ENCODE measurements at places on chromosomes 2 and 18. TPM values are rescaled to one million over a fixed set of nuclear protein-coding genes. Genes with fewer than 3 reads are reported as not detected.

DNA sequence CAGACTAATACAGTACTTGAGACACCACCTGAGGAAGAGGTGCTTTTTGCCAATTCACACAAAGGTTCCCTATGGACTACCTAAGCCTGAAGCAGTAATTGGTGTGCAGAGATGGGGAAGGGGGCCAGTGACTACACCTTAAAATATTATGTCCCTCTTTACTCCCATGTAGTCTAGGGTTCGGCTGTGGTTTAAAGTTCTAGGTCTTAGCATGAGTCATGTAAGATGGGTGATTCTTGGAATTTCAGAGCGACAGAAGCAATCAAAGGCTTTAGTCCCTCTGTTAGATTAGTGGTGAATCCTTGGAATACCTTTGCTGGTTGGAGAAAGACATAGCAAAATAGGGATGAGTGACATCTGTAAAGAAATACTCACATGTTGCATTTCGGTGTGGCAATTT is 14.3 kb upstream of the CCDC85A start:
- H3K36me3 ChIP-seq: no peaks in the 10 kb centered on the region
- no peak for DNase-seq
- no peaks in the 10 kb centered on the region for H3K27me3 ChIP-seq
- H3K27ac ChIP-seq: no peak overlapping the region

DNA sequence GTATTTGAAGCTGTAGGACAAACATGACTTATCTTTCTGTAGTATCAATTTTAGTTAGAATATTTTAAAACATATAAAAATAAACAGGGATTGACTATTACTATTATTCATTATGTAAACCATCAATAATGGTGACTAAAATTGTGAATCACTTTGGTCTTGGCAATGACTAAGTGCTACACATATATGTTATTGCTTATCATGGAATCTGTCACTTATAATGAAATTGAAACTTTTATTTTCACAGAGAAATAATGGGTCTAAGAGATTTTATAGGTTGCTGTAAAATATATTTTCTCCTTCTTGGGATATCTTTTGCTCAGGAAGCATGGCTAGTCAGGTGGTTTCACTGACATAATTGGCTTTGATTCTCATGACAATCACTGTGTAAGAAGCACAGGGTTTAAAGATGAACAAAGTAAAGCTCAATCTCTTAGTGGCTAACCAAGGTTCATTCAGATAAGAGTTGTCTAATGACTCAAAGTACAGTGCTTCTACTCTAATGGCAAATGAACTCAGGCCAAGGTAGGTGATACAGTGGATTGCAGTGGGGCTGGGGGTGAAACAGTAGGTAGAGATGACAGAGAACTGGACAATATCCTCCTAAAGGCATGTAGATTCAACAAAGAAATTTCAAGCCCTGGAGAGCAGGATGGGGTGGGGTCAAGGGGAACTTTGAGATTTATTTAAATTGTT is 98.6 kb upstream of the FANCL start:
- no peaks in the 10 kb centered on the region for H3K4me1 ChIP-seq
- no peak overlapping the region for H3K4me3 ChIP-seq
- DNase-seq: no peak
- H3K27me3 ChIP-seq: no peaks in the 10 kb centered on the region
- H3K27ac ChIP-seq: no peak overlapping the region

DNA sequence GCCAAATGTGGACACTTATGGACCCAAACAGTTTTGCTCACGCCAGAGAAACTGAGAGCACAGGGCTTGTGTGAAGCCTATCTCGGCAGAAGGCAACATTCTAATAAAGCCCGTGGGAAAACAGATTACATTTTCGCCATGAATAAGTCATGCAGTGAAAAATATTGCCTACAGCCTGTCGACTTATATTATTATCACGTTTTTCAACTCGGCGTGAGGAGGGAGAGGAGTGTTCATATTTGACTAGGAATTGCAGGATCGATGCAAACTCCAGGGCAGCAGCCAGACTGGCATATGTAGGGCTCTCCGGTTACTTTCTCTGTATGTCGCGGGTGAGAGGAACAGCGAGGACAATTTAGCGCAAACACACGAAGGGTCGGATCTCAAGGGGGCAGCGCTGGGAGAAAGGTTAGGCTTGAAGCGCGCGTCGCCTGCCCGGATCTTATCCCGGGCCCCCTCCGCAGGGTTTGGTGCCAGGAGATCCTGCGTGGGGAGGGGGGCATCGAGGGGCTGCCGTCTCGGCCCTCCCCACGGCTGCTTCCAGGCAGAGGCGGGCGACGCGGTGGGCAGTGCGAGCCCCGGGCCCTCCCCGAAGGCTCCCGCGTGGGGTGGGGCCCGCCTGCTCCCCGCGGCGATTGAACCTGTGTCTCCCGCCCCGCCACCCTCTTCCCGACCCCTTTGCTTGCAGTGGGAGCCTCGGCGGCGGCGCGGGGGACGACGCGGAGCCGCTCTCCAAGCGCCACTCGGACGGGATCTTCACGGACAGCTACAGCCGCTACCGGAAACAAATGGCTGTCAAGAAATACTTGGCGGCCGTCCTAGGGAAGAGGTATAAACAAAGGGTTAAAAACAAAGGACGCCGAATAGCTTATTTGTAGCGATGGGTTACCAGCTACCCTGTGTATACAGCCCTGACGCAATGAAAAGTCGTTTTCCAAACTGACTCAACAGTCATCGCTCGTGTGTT is 4.4 kb downstream of the ADCYAP1 start:
- H3K4me3 ChIP-seq: no peak overlapping the region
- H3K36me3 ChIP-seq: no peaks in the 10 kb centered on the region
- H3K27me3 ChIP-seq: peaks cover 54% of the 10 kb centered on the region
- no peaks in the 10 kb centered on the region for H3K4me1 ChIP-seq
- no peak overlapping the region for H3K27ac ChIP-seq

- no peak for DNase-seq
- H3K27me3 ChIP-seq: no peaks in the 10 kb centered on the region
- H3K36me3 ChIP-seq: no peaks in the 10 kb centered on the region
- no peak overlapping the region for H3K4me3 ChIP-seq
- no peak overlapping the region for H3K27ac ChIP-seq
- H3K4me1 ChIP-seq: no peaks in the 10 kb centered on the region
Observed at GRCh38 chr2:68375582-68375981, 10.5 kb downstream of the PLEK start.

- H3K27ac ChIP-seq: no peak overlapping the region
- H3K36me3 ChIP-seq: no peaks in the 10 kb centered on the region
- H3K4me3 ChIP-seq: no peak overlapping the region
- H3K4me1 ChIP-seq: no peaks in the 10 kb centered on the region
Observed at GRCh38 chr18:46793565-46793964, 36.7 kb upstream of the ST8SIA5 start.

DNA sequence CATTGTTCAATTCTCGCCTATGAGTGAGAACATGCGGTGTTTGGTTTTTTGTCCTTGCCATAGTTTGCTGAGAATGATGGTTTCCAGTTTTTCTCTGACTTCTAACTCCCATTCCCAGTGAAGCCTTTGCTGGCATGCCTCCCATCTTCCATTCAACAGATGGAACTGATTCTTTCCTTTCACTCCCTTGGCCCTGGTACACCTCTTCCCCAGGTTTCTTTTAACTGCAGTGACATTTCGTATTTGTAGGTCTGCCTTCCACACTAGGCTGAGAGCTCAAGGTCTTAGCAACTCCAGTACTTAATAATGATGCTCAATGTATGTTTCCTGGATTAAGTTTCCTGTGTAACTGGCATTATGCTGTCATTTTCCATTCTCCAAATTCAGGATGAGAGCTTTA is 48.5 kb downstream of the GAREM1 start:
- no peaks in the 10 kb centered on the region for H3K4me1 ChIP-seq
- H3K27ac ChIP-seq: no peak overlapping the region
- no peak for DNase-seq
- H3K27me3 ChIP-seq: no peaks in the 10 kb centered on the region

DNA sequence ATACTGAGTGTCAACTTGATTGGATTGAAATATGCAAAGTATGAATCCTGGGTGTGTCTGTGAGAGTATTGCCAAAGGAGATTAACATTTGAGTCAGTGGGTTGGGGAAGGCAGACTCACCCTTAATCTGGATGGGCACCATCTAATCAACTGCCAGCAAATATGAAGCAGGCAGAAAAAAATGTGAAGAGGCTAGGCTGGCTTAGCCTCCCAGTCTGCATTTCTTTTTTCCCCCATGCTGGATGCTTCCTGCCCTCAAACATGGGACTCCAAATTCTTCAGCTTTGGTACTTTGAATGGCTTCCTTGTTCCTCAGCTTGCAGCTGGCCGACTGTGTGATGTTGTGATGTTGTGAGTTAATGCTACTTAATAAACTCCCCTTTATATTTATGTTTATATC is 577.4 kb downstream of the CPS1 start:
- no peaks in the 10 kb centered on the region for H3K27me3 ChIP-seq
- no peaks in the 10 kb centered on the region for H3K36me3 ChIP-seq
- H3K4me1 ChIP-seq: no peaks in the 10 kb centered on the region
- no peak overlapping the region for H3K27ac ChIP-seq

DNA sequence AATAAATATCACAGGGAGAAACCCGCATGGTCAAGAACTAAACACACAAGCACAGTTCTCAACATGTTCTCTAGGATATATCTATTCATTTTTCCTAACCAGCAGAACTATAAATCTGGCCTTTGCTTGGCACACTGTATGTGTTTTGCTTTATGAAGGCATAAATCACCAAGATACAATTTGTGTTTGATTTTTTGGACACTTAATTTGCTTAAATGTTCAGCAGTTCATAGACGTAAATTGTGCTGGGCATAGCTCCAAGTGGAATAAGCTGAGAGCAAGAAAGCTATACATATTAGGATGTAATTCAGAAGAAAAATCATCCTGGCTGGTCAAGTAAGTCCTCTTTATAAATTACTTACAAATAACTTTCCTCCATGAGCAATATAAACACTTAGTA is 341.5 kb upstream of the ATP5MC3 start:
- no peak overlapping the region for H3K4me3 ChIP-seq
- no peaks in the 10 kb centered on the region for H3K27me3 ChIP-seq
- no peaks in the 10 kb centered on the region for H3K36me3 ChIP-seq
- no peak overlapping the region for H3K27ac ChIP-seq
- DNase-seq: no peak
- H3K4me1 ChIP-seq: no peaks in the 10 kb centered on the region

The MDH1B gene
- 0.50 TPM for total RNA-seq

The UGT1A5 gene
- 2.4 TPM for total RNA-seq

- no peak overlapping the region for H3K4me3 ChIP-seq
- no peaks in the 10 kb centered on the region for H3K27me3 ChIP-seq
- no peaks in the 10 kb centered on the region for H3K4me1 ChIP-seq
- H3K27ac ChIP-seq: no peak overlapping the region
- no peak for DNase-seq
- H3K36me3 ChIP-seq: no peaks in the 10 kb centered on the region
Observed at GRCh38 chr2:86821842-86822241, 31.1 kb upstream of the CD8A start.

DNA sequence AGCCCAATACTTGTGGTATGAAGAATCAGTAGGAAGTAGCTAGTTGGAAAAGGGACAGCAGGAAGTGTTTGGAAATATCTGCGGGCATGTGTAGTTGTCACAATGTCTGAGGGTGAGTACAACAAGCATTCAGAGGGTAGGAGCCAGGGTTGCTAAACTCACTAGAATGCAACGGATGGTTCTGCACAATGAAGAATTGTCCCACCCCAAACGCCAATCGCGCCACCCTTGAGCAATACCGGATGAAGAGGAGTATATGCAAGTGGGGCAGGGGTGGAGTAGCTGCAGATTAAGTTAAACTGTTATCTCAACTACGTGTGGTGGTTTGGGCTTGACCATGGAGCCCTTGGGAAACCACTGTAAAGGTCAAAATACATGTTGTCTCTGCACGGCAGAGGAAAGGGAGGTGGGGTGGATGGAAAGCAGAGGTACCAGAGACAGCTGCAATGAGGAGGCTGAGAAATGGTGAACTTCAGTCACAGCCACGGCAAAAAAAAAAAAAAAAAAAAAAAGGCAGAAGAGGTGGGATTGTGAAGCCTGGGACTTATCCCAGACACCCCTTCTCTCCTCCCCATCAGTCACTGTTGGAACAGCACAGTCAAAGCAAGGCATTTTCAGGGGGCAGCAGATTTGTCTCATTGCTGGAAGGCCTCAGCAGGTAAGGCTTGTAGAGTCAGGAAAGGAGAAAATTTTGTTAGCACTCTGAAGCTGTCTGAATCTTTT is 5.2 kb downstream of the CCL20 start:
- no peak overlapping the region for H3K4me3 ChIP-seq
- no peaks in the 10 kb centered on the region for H3K27me3 ChIP-seq
- no peaks in the 10 kb centered on the region for H3K4me1 ChIP-seq
- H3K27ac ChIP-seq: peak overlapping the region; percentile 18
- no peaks in the 10 kb centered on the region for H3K36me3 ChIP-seq
- DNase-seq: peak; percentile 54

GRCh38 chr2:284896-285492 is 2.9 kb downstream of the ALKAL2 start:
- DNase-seq: no peak
- peaks cover 32% of the 10 kb centered on the region for H3K27me3 ChIP-seq
- H3K36me3 ChIP-seq: no peaks in the 10 kb centered on the region
- H3K4me1 ChIP-seq: peaks cover 11% of the 10 kb centered on the region
- H3K27ac ChIP-seq: no peak overlapping the region

The SLC9A2 gene
- 76.2 TPM for total RNA-seq

The DUSP19 gene
- total RNA-seq: 2.5 TPM

- DNase-seq: no peak
- H3K36me3 ChIP-seq: no peaks in the 10 kb centered on the region
- no peak overlapping the region for H3K27ac ChIP-seq
- H3K27me3 ChIP-seq: no peaks in the 10 kb centered on the region
- no peak overlapping the region for H3K4me3 ChIP-seq
- no peaks in the 10 kb centered on the region for H3K4me1 ChIP-seq
Observed at GRCh38 chr18:73750052-73750451, 397.6 kb downstream of the FBXO15 start.

- no peak overlapping the region for H3K4me3 ChIP-seq
- no peak overlapping the region for H3K27ac ChIP-seq
- H3K4me1 ChIP-seq: no peaks in the 10 kb centered on the region
- H3K27me3 ChIP-seq: no peaks in the 10 kb centered on the region
Observed at GRCh38 chr18:44579028-44579702, 101.5 kb upstream of the SETBP1 start.

DNA sequence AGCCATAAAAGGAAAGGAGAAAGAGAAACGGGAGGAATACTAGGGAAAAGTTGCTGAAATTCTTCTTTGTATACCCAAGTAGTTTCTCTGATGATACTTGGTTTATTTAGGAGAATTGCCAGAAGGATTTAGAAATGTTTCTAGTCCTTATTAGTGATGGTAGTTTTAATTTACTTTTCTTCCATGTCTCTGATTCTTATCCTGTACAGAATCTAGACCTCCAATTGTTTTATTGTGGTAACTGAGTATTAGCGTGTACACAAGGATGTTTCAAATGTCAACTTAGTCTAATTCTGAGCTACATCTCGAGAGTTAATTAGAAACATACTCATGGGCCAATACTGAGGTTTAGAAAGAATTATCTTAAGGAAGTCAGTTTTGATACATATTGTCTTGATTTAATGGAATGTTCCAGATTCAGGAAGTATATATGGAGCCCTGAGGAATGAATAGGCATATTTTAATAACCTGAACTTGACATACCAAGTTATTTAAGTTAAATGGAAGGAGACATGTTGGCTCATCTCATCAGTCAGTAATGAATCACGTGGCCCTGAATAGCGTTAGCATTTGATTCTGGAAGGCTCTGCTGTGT is 219.6 kb downstream of the LTBP1 start:
- H3K4me3 ChIP-seq: no peak overlapping the region
- H3K27ac ChIP-seq: no peak overlapping the region

The REG1B gene
- not detected for total RNA-seq

Measured in colonic mucosa (tissue), 4 donors.